ENCODE measurements at places on chromosomes 12 and 14.

GRCh38 chr12:122276242-122276641 is 9.9 kb upstream of the VPS33A start:
- no peak for DNase-seq

- DNase-seq = no peak
These were observed 11.6 kb downstream of the CAPZA3 start for GRCh38 chr12:18749386-18749957.

- no peak for DNase-seq
These were observed 82.2 kb downstream of the PPP2R5C start for GRCh38 chr14:101843665-101844064.

DNA sequence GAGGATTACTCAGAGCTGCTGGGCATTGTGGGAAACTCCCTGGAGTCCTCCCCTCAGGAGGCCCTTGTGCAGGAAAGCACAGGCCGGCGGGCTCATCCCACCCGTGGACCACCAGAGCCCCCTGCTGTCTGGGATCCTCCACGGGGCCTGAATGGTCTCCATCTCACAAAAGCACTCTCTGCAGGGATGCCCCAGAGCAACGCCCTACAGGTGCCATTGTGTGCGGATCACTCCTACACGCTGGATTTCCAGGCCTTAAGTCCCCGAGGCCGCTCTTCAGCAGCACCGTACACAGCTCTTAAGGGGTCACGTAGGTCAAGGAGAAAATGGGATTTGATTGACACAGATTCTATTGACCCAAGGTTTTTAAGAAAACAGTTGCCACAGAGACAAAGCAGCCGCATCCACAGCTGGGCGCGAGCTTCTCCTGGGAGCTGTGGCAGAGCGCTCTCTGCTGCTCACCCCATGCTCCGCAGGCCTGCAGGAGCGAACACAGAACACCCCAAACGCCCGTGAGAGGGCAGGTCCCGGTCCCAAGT is 36.7 kb upstream of the RIMBP2 start:
- no peak for DNase-seq

GRCh38 chr12:119594772-119595445 is 1.3 kb downstream of the TMEM233 start:
- no peak for DNase-seq

- DNase-seq = no peak
These were observed 100.8 kb downstream of the TAOK3 start for GRCh38 chr12:118271770-118272417.

Measured in aorta (tissue), 5 donors.